ENCODE measurements at places on chromosomes 5 and 9.

GRCh38 chr9:126057121-126057825, 269.4 kb upstream of the MVB12B start:
- no peak overlapping the region for H3K4me3 ChIP-seq
- no peak for DNase-seq
- H3K36me3 ChIP-seq, result no peaks in the 10 kb centered on the region
- no peaks in the 10 kb centered on the region for H3K4me1 ChIP-seq
- no peak overlapping the region for H3K27ac ChIP-seq

- no peak for DNase-seq
- no peak overlapping the region for H3K4me3 ChIP-seq
- H3K4me1 ChIP-seq, result no peaks in the 10 kb centered on the region
These were observed 56.7 kb upstream of the CXCL14 start for GRCh38 chr5:135635451-135635850.

GRCh38 chr9:105828596-105829213, 134.4 kb downstream of the TMEM38B start:
- no peaks in the 10 kb centered on the region for H3K27me3 ChIP-seq
- H3K36me3 ChIP-seq, result no peaks in the 10 kb centered on the region
- no peak for DNase-seq
- H3K4me3 ChIP-seq, result no peak overlapping the region
- H3K27ac ChIP-seq, result no peak overlapping the region

DNA sequence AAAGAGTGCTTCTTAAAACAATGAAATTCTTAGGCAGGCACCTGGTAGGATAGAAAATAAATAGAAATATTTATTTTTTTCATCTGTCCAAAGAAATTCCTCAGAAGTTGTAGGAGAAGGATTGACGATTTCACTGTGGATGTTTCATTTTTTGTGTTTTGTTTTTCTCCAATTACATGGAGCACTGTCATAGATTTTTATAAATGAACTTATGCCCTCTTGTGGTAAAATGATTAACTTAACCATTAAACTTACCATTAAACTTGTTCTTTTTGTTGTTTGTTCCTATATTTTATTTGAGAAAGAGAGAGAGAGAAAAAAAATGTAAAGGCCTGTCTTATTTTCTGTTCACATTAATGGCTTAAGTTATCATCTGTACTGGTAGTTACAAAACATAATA, 339.2 kb downstream of the PRR16 start:
- H3K27me3 ChIP-seq, result no peaks in the 10 kb centered on the region
- no peak overlapping the region for H3K4me3 ChIP-seq
- peaks cover 7% of the 10 kb centered on the region for H3K4me1 ChIP-seq
- no peak for DNase-seq
- H3K27ac ChIP-seq, result no peak overlapping the region

DNA sequence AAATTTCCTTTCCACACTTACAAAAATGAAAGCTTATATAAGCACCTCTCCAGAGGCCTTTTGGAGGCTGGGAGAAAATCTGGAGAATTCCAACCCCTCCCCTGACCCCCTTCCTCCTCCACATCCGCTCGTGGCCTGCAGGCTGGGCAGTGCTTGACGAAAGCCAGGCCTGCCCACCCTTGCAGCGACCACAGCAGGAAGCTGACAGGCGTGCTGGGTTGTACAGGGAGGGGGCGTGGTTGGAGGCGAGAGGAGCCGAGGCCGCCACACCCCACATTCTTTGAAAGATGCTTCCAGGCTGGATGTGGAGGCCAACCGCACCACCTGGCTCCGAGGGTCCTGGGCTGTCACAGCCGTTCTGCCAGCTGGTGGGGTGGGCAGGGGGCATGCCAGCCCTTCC, 47.8 kb upstream of the IER5L start:
- no peaks in the 10 kb centered on the region for H3K36me3 ChIP-seq
- H3K27ac ChIP-seq, result peak overlapping the region; percentile 30
- H3K4me1 ChIP-seq, result no peaks in the 10 kb centered on the region
- DNase-seq, result peak; percentile 76
- H3K27me3 ChIP-seq, result no peaks in the 10 kb centered on the region
- no peak overlapping the region for H3K4me3 ChIP-seq

GRCh38 chr5:56195016-56195415, 38.1 kb downstream of the ANKRD55 start:
- H3K36me3 ChIP-seq, result no peaks in the 10 kb centered on the region
- no peak overlapping the region for H3K27ac ChIP-seq
- H3K4me3 ChIP-seq, result no peak overlapping the region
- no peaks in the 10 kb centered on the region for H3K27me3 ChIP-seq
- no peak for DNase-seq

GRCh38 chr9:4298255-4299004, 1.4 kb downstream of the GLIS3 start:
- H3K36me3 ChIP-seq, result no peaks in the 10 kb centered on the region
- DNase-seq, result peak; percentile 67
- H3K27me3 ChIP-seq, result peaks cover 21% of the 10 kb centered on the region
- peak overlapping the region; percentile 89 for H3K27ac ChIP-seq

- no peak overlapping the region for H3K4me3 ChIP-seq
- no peaks in the 10 kb centered on the region for H3K36me3 ChIP-seq
- DNase-seq, result no peak
- H3K27ac ChIP-seq, result no peak overlapping the region
These were observed 11.3 kb downstream of the MYMK start for GRCh38 chr9:133513214-133514100.

DNA sequence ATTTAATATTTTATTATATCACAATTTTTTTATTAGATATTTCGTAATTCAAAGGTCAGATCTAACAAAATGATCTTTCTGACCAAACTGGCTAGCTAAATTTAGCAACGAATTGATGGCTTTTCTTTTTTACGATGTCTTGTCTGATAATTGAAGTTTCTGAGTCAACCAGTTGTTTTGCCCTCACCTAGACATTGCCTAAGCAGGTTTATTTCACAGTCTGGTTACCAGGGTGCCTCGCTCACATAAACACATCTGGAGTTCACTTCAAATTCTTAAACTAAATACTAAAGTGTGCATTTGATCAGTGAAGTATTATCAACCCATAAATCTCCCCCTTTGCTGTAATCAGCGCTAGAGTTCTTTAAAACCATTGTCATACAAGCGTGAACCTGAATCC, 448.3 kb downstream of the TLE4 start:
- H3K36me3 ChIP-seq, result no peaks in the 10 kb centered on the region
- no peaks in the 10 kb centered on the region for H3K27me3 ChIP-seq
- H3K4me3 ChIP-seq, result no peak overlapping the region
- no peak overlapping the region for H3K27ac ChIP-seq
- H3K4me1 ChIP-seq, result peaks cover 5% of the 10 kb centered on the region

GRCh38 chr5:143657647-143658285, 154.2 kb upstream of the HMHB1 start:
- H3K27me3 ChIP-seq, result no peaks in the 10 kb centered on the region
- no peaks in the 10 kb centered on the region for H3K36me3 ChIP-seq

GRCh38 chr9:129494113-129494789, 126.7 kb downstream of the C9orf50 start:
- no peaks in the 10 kb centered on the region for H3K36me3 ChIP-seq
- DNase-seq, result peak; percentile 33
- peak overlapping the region; percentile 92 for H3K27ac ChIP-seq
- no peaks in the 10 kb centered on the region for H3K27me3 ChIP-seq
- no peak overlapping the region for H3K4me3 ChIP-seq

DNA sequence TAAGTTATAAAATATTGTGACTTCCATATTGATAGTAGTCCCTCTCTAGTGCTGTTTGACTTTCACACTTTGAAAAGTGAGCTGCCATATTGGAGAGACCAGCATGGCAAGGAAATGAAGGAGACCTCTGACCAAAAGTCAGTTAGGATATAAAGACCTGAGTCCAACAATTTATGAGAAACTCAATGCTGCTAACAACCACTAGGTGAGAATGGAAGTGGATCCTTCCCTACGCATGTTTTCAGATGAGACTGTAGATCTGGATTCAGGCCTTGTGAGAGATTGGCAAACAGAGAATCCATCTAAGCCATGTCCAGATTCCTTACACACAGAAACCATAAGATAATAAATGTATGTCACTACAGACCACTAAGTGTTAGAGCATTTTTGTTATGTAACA, 81.6 kb downstream of the CTNND2 start:
- H3K4me1 ChIP-seq, result no peaks in the 10 kb centered on the region
- no peak overlapping the region for H3K27ac ChIP-seq

DNA sequence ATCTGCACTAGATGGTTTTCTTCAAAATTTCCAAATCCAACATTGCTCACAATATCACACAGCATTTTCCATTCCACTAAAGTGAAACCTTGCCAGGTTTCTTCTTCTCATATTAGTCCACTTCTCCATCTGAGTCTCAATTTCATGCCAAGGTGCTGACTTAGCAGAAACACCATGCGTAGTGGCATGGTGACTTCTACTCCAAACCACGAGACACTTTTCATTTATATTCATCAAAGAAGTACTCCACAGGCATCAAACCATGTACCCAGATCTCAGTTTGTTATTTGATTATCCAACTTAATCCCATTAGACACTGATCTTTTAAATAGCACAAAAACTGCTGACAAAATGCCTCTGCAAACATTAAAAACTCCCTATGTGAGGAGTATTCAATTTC, 233.4 kb upstream of the ITGA1 start:
- no peak for DNase-seq
- H3K4me1 ChIP-seq, result no peaks in the 10 kb centered on the region
- no peaks in the 10 kb centered on the region for H3K36me3 ChIP-seq
- no peak overlapping the region for H3K4me3 ChIP-seq
- H3K27ac ChIP-seq, result no peak overlapping the region
- H3K27me3 ChIP-seq, result no peaks in the 10 kb centered on the region

DNA sequence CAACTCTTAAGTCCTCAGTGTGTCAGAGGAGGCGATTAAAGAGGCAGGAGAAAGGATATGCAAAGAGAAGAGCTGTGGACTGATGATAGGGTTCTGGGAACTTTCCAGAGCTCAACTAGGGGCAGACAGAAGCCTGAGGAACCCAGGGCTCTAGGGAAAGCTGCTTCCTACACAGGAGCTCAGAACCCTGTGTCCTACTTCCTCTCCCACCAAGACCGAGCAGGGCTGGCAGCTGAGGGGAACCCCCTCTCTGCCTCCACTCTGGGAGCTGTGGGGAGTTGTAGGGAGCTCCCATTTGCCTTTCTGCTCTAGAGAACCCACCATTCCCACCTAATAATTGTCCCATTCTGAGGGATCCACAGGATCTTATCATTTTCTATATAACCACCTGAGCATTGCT, 674.3 kb downstream of the ACTL7B start:
- H3K4me3 ChIP-seq, result no peak overlapping the region
- no peaks in the 10 kb centered on the region for H3K27me3 ChIP-seq
- peaks cover 5% of the 10 kb centered on the region for H3K4me1 ChIP-seq
- H3K27ac ChIP-seq, result no peak overlapping the region
